ENCODE measurements at places on chromosomes 5 and 9.

DNA sequence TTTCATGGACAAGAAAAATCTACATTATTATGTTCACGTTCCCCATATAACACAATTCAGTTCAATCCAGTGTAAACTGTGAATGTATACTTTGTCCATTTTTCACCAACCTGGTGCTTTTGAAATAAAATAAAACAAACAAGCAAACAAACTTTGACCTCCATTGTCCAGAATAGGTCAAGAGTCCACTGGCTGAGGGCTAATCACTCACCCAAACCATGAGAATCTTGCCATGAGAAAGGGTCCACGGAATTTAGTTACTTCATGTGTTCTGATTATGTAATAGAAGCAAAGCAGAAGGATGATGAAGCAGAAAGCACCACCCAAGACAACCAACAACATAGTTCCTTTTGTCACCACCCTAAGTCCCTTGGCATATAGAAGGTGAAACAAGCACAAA lies 28.7 kb downstream of the DIAPH1 start:
- no peak overlapping the region for H3K4me3 ChIP-seq
- H3K36me3 ChIP-seq = peaks cover 2% of the 10 kb centered on the region
- peaks cover 42% of the 10 kb centered on the region for H3K4me1 ChIP-seq

GRCh38 chr5:133410335-133410828 lies 202.0 kb downstream of the FSTL4 start:
- H3K27me3 ChIP-seq = peaks cover 59% of the 10 kb centered on the region
- H3K36me3 ChIP-seq = no peaks in the 10 kb centered on the region
- no peak overlapping the region for H3K4me3 ChIP-seq
- no peak overlapping the region for H3K27ac ChIP-seq

DNA sequence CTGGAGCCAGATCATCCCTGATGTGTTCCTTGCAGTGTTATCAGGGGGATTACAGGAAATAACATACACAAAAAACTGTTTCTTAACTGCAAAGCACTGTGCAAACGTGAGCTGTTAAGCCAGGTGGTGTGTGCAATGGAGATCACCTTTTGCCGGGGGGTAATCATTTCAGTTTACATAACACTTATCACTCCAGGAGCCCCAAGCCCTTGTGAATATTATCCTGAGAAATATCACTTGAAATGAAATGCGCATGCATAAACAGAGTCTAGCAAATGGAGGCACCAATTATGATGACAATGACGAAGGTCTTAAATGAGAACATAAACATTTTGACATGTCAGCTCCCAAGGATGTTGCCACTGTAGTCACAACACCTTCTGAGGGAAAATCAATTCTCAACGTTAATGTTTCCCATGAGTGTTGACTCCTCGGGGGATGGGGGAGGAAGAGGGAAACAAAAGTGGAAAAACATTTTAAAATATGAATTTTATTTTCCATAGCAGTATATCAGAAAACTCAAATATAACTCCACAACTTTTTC lies 54.5 kb upstream of the RAD23B start:
- H3K4me3 ChIP-seq = no peak overlapping the region
- H3K27me3 ChIP-seq = peaks cover 55% of the 10 kb centered on the region
- H3K36me3 ChIP-seq = no peaks in the 10 kb centered on the region
- no peak overlapping the region for H3K27ac ChIP-seq
- DNase-seq = no peak
- H3K4me1 ChIP-seq = no peaks in the 10 kb centered on the region

GRCh38 chr9:16846367-16846766 lies 24.1 kb downstream of the BNC2 start:
- no peak overlapping the region for H3K27ac ChIP-seq
- DNase-seq = no peak
- H3K4me1 ChIP-seq = no peaks in the 10 kb centered on the region
- H3K4me3 ChIP-seq = no peak overlapping the region
- no peaks in the 10 kb centered on the region for H3K27me3 ChIP-seq
- H3K36me3 ChIP-seq = no peaks in the 10 kb centered on the region

GRCh38 chr9:87113874-87114273 lies 166.6 kb upstream of the GAS1 start:
- peaks cover 4% of the 10 kb centered on the region for H3K27me3 ChIP-seq
- H3K4me3 ChIP-seq = no peak overlapping the region
- no peak overlapping the region for H3K27ac ChIP-seq
- no peaks in the 10 kb centered on the region for H3K4me1 ChIP-seq
- DNase-seq = no peak

DNA sequence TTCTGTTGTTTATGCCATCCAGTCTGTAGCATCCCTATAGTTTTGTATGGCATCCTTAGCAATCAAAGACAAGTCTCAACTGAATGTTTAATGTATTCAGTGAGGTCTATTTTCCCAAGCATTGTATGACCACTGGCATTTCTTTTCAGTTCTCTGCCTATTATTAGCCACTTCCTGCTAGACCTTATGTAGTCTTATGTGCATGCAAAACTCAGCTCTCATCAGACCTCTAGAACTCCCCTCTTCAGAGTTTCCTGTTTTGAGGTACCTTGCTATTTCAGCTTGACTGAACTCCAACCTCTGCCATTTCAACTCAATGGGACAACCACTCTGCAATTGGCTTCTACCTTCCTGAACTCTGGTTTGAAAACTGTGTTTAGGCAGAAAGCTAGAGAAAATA lies 113.2 kb downstream of the SLC25A46 start:
- no peak overlapping the region for H3K4me3 ChIP-seq
- no peak for DNase-seq
- H3K27ac ChIP-seq = no peak overlapping the region
- H3K27me3 ChIP-seq = no peaks in the 10 kb centered on the region
- H3K36me3 ChIP-seq = no peaks in the 10 kb centered on the region
- no peaks in the 10 kb centered on the region for H3K4me1 ChIP-seq

- H3K4me3 ChIP-seq = no peak overlapping the region
- H3K4me1 ChIP-seq = no peaks in the 10 kb centered on the region
- no peak overlapping the region for H3K27ac ChIP-seq
- peaks cover 19% of the 10 kb centered on the region for H3K27me3 ChIP-seq
Measured at GRCh38 chr9:89153232-89154017, 25.2 kb downstream of the SHC3 start.

- no peaks in the 10 kb centered on the region for H3K27me3 ChIP-seq
- no peak overlapping the region for H3K27ac ChIP-seq
- no peak overlapping the region for H3K4me3 ChIP-seq
- H3K4me1 ChIP-seq = peaks cover 10% of the 10 kb centered on the region
- H3K36me3 ChIP-seq = peaks cover 2% of the 10 kb centered on the region
Measured at GRCh38 chr5:87099968-87100367, 167.7 kb upstream of the RASA1 start.

DNA sequence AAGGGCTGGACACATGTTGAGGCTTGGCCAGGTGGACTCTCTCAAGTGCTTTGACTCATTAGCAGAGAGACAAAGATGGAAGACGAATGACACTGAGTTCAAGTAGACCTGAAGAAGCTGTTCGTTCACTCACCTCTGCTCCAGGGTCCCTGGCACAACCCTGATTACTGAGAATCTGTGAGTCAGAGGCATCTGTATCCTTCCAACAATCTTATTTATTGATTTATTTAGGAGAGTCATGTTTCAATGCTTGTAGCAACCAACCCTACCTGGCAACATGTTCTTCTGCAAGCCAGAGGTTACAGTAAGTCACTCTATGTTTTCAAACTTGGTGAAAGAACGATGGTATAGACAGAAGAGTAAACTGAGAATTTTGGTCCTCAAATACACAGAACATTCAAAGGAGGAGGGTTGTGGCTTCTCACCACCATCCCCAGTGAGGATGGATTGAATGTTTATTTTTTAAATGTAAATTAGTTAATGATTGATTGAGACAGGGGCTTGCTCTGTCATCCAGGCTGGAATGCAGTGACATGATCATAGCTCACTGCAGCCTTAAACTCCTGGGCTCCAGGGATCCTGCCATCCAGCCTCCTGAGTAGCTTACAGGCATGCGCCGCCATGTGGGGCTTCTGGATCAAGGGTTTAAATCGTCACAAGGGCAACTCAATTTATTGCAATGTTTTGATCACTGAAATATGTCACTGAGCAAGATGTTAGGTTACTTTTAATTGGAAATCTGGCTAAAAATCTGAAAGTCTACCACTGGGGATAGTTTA lies 55.7 kb upstream of the CARTPT start:
- peaks cover 2% of the 10 kb centered on the region for H3K36me3 ChIP-seq
- H3K27me3 ChIP-seq = no peaks in the 10 kb centered on the region
- H3K4me3 ChIP-seq = no peak overlapping the region
- DNase-seq = no peak
- peaks cover 3% of the 10 kb centered on the region for H3K4me1 ChIP-seq

DNA sequence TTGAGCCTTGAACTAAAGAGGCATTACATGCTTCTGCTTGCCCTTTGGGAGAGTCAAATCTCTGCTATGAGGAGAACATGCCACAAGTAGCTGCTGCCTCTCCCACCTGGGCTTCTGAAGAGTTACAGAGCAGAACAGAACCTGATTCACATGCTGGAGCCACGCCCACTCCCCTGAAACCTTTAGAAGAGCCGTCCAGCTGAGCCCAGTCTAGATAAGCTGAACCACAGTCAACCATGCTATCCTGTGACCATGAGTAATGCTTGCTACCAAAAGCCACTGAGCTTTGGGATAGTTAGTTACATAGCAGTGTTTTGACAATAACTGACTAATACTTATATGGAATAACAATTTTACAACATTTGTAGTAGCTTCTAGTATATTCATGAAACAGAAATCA lies 111.0 kb upstream of the VCAN start:
- H3K27ac ChIP-seq = no peak overlapping the region
- H3K4me1 ChIP-seq = peaks cover 2% of the 10 kb centered on the region
- H3K36me3 ChIP-seq = no peaks in the 10 kb centered on the region
- no peak for DNase-seq
- no peak overlapping the region for H3K4me3 ChIP-seq

DNA sequence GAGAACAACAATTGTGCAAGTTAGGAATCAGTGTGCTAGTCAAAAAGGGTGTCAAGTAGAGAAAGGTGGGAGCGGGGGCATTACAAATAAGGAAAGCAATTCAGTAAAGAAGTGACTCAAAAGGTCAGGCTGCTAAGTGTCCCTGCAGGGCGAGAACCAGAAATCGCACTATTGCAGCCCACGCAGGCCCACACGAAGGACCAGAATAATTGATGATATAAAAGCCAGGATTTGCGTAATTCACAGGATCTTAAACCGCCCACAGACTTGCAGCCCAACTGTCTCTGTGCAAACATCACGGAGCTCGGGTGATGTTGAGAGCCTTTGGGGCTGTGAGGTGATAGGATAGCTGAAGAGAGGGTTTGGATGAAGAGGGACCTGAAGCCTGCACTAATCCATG lies 349.0 kb downstream of the BRINP1 start:
- no peak for DNase-seq
- H3K27me3 ChIP-seq = no peaks in the 10 kb centered on the region
- no peaks in the 10 kb centered on the region for H3K36me3 ChIP-seq
- H3K4me1 ChIP-seq = no peaks in the 10 kb centered on the region

- no peak overlapping the region for H3K27ac ChIP-seq
- peaks cover 6% of the 10 kb centered on the region for H3K36me3 ChIP-seq
- no peak for DNase-seq
- H3K4me3 ChIP-seq = no peak overlapping the region
Measured at GRCh38 chr9:130117816-130118632, 54.2 kb upstream of the NCS1 start.

GRCh38 chr5:96807075-96807654 lies 580 bp downstream of the ERAP1 start:
- peak overlapping the region; percentile 99 for H3K27ac ChIP-seq
- DNase-seq = no peak
- H3K36me3 ChIP-seq = peaks cover 8% of the 10 kb centered on the region
- peaks cover 54% of the 10 kb centered on the region for H3K4me1 ChIP-seq
- no peaks in the 10 kb centered on the region for H3K27me3 ChIP-seq
- H3K4me3 ChIP-seq = peak overlapping the region; percentile 99

All from T-helper 17 cell (primary cell).